Activated CD8-positive, alpha-beta memory T cell treated with anti-CD3 and anti-CD28 coated beads for 1 hour (primary cell): ENCODE measurements at places on chromosomes 3 and 15.

- no peak for DNase-seq
Observed at GRCh38 chr3:57206423-57206822, 6.6 kb upstream of the HESX1 start.

- no peak for DNase-seq
Observed at GRCh38 chr3:27644941-27645340, 77.2 kb downstream of the EOMES start.

DNA sequence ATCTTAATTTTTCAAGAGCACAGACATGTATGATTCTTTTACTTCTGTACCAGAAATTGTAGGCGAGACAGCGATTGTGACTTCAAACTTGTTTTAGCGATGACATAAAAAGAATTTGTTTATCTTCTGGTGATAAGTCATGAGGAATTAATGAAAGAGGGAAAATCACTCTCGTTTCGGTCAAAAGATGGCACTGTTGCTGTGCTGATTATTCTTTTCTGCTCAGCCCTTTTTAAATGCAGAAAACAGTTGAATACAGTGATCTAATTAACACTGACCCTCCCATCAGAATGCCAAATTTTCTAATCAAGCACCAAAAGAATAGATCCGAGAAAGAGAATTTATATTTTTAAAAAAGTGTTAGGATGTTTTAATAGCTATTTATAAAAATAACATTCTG lies 52.6 kb downstream of the NSUN3 start:
- no peak for DNase-seq

DNA sequence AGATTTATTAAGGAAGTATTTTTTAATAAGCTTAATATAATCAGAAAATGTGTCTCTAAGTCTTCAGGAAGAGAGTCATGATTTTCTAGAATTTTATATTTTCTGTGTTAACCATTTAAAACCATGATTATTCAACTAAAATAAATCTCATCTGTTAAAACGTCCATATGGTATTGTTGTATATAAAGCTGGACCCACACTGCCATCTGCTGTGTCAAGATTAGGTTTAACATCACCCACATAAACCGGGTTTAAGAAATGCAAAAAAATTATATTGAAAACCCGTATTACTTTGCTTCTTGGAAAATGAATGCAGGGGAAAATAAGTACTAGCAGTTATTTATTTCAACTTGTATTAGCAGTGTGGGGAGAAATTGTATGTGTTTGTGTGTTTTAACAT lies 9.5 kb upstream of the CCDC66 start:
- DNase-seq: no peak

DNA sequence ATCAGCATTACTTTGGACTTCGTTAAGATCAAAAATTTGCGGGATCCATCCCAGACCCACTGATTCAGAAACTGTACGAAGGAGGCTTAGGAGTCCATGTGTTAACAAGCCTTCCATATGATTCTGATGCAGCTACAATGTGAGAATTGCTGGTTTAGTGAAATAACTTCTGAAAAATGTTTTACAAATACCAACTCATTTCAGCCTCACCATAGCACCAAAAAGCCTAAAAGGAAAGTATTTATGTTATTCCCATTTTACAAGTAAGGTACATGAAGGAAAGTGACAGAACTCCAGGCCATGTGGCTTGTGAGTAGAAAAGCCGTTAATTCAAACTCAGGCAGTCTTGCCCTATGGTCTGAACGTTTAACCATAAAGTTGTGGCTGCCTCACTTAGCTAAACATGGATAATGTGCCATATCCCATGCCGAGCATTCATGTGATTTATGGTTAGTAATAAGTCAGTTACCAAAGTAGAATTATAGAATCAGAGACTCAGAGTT lies 1.5 kb upstream of the IGSF10 start:
- DNase-seq: no peak

DNA sequence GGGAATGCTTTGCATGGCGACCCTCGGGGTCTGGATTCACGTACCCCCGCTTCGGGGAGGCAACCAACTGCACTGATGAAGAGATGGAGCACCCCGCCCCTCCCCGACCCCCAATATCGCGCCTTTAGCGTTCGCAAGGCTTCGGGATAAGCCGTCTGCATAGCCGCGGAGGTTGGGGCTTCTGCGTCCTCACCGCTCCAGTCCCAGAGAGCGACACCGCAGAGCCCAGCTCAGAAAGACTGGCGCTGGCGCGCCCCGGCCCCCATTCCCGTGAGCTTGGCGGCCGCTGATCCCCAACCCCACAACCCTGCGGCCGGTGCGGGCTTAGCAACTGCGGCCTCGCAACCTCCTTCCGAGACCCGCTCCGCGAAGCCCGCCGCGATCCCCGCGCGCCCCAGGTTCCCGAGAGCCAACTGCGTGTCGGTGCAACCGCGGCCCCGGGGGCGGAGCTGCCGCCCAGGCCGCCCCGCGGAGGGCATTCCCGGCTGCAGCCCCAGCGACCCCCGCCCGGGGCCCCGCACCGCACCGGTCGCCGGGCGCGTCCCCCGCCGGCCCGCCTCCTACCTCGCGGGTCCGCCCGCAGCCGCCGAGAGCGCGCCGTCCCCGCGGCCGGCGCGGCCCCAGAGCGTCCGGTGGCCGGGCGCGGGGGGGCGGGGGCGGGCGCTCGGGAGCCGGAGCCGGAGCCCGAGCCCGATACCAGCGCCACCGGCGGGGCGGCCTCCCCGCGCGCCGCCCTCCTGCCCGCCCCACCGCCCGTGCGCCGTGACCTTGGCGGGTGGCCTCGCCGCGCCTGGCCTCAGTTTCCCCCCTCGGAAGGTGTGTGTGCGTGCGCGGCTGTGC lies 79.5 kb downstream of the IQSEC1 start:
- DNase-seq: no peak

GRCh38 chr3:15631426-15632211 lies 30.1 kb downstream of the BTD start:
- no peak for DNase-seq

DNA sequence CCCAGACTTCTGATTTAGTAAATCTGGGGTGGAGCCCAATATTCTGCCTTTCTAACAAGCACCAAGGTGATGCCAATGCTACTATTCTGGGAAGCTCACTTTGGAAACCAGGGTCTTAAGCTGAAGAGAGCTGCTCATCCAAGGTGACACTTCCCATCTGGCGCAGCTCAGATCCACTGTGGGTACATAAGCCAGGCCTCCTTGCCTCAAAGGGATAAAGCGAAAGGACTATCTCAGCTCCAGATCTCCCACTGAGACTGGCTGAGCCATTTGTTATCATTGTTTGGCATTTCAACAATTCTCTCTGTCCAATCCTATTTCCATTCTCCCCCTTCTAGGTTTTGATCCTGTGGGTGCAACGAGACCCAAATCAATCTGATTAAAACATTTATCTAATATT lies 323.8 kb downstream of the GBE1 start:
- no peak for DNase-seq

- DNase-seq: no peak
Observed at GRCh38 chr15:70378126-70379031, 280.7 kb upstream of the TLE3 start.
